RPMI8226 (cell line): ENCODE measurements at places on chromosomes 1 and 21.

GRCh38 chr1:4658643-4659628 lies 4.5 kb downstream of the AJAP1 start:
- no peak for DNase-seq

- DNase-seq, result no peak
These were observed 135.1 kb downstream of the TLR5 start for GRCh38 chr1:223007935-223008334.

- no peak for DNase-seq
These were observed 136.0 kb downstream of the GDAP2 start for GRCh38 chr1:117793413-117793812.

GRCh38 chr1:156089704-156090103 lies 7.4 kb upstream of the MEX3A start:
- peak; percentile 38 for DNase-seq

- DNase-seq, result no peak
These were observed 273.5 kb downstream of the COL11A1 start for GRCh38 chr1:102834688-102835320.

DNA sequence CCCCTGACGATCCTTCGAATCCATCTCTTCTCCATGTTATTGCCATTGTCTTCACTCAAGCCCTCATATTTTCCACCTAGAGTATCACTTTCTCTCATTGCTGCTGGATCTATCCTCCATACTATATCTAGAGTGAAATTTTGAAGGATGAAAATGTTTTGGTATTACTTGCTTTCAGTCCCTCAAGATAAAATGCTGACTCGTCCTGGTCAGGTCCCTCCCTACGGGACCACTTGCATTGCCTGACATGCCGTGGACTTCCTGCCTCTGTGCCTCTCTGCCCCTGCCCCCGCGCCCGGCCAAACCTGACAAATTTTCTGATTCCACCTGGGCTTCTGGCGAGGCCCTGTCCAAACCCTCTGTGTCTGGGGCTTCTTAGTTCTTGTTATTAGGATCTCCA lies 23.6 kb downstream of the SPATA46 start:
- DNase-seq, result no peak

DNA sequence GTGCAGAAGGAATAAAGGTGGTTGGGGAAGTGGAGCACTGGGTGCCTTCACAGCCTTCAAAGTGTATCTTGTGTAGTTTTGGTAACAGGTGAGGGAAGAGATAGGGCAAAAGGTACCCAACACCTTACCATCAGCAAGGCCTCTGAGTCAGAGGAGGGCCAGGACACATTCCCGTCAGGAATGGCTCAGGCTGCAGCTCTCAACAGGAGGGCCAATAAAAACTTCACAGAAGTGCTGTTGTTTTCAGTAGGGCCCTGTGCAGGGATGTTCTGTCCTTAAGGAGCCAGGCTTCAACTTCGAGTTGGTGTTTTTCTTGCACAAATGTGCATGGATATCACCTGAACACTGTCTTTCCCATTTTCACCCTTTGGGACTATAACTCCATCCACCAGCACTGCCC lies 333.4 kb downstream of the ASTN1 start:
- no peak for DNase-seq

DNA sequence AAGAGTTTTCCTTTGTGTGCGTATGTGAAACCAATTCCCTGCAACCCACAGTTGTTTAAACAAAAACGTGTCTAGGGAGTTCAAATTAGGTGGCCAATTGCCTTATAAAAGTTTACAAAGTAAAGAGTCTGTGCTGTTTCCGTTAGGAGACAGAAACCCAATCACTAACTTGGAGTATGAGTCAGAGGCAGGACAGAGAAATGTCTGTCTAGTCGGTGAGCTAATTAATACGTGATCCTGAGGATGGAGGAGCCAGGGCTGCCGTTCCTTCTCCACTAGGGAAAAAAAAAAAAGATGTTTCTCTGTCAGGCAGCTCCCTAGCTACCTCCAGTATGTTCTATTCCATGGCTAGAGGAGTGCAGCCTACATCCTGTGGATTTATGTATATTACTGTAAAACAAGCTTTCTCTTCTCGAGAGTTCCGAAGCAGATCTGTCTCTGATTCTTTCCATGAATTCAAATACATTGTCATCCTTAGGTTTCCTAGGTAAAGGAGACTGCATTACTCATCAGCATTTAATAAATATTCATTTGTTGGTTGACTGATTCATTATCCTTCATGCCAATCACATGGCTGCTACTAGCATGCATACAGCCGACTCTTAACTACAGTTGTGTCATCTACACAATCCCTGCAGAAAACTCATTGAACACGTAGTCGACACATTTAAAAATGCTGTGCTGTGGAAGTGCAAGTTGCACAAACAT lies 430.6 kb downstream of the KIF26B start:
- DNase-seq, result no peak

GRCh38 chr1:3060601-3061551 lies 8.1 kb upstream of the PRDM16 start:
- no peak for DNase-seq

GRCh38 chr1:96845464-96845863 lies 123.9 kb downstream of the PTBP2 start:
- DNase-seq, result peak; percentile 6

DNA sequence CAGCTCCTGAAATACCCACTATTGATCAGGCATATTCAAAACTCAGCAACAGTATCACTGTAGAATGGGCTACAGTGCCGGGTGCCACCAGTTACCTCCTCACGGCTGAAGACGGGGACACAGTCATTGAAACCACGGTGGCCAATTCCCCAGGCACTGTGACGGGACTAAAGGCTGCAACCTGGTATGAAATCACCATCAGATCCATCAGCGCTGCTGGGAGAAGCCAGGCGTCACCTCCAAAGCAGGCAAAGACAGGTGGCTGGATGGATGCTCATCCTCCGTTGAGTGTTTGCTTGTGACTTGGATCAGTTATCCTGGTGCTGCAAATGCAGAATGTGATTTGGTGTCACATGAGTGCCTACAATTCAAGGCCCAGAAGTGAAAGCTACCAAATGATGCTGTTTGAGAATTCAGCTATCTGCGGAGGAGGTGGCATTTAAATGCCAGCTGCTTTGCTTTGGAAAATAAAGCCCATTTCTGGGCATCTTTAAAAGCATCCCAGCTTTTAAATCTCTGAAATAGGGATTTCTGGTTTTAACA lies 5.1 kb downstream of the FNDC7 start:
- no peak for DNase-seq

DNA sequence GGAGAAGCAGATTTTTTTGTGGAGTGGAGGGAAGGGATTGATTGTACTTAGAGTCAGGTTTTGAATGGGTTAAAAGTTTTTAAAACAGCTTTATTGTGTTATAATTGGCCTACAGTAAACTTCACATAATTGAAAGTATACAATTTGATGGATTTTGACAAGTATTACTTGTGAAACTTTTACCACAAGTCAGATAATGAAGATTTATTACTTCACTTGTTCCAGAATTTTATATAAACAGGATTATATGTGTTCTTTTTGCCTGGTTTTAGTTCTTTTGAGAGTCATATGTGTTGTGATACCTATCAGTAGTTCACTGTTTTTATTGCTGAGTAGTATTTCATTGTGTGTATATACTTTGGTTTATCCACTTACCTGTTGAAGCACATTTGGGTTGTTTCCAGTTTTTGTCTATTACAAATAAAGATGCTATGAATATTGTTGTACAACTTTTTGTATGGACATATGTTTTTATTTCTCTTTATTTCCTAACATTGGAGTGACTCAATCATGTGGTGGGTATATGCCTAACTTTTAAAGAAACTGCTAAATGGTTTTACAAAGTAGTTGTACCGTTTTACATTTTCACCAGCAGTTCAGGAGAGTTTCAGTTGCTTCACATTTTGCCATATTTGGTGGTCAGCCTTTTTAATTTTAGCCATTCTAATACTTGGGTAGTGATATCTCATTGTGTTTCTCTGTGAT lies 71.0 kb downstream of the DYRK1A start:
- DNase-seq, result no peak

DNA sequence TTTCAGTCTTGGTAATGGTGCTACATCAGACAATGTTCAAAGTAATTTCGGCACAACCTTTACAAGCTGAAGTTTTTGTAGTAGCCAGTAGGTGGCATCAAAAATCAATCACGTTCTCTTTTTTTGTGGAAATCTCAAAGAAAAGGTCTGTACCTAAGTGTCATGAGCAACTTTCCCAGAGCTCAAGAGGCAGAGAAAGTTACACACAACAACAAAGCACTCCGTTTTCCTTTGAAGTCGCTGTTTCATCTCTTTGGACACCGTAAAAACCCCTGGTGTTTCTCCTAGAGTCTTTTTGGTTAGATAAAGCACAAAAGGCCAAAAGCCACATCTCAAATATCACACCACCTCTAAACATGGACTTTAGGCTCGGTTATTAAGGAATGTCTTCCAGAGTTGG lies 131.6 kb downstream of the LHX8 start:
- DNase-seq, result peak; percentile 28

DNA sequence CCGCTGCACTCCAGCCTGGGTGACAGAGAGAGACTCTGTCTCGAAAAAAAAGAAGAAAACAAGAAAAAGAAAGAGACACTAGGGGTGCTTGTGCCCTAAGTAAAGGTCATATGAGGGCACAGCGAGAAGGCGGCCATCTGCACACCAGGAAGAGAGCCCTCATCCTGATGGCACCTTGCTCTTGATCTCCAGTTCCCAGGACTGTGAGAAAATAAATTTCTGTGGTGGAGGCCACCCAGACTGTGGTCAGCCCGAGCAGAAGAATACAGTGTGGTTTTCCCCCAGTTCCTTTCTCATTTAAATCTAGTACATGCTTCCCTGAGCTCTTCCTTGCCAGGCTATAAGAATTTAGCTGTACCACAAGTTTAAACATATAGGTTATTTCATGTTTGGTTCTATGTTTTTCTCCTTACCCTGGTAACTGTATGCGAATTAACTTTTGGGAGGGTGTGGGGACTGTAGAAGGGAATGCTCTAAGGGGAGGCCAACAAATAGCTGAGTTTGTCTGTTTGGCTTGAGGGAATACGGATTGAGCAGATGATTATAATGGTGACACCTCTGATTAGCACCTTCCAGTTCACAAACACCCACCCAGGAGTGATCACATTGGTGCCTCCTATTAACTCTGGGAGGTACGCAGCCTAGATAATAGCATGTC lies 119.6 kb upstream of the ERRFI1 start:
- peak; percentile 54 for DNase-seq

DNA sequence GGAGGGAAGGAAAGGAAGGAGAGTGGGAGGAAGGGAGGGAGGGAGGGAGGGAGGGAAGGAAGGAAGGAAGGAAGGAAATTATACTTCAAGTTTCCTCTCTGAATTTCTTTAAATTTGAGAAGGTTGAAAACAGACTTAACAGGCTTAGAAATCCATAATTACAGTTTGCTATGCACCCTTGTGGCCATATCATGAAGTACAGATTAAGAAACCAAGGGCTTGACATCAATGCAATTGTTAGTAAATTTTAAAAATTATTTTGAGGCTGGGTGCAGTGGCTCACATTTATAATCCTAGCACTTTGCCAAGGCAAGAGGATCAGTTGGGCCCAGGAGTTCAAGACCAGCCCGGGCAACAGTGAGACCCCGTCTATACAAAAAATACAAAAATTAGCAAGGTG lies 14.4 kb downstream of the ANP32E start:
- DNase-seq, result peak; percentile 43

DNA sequence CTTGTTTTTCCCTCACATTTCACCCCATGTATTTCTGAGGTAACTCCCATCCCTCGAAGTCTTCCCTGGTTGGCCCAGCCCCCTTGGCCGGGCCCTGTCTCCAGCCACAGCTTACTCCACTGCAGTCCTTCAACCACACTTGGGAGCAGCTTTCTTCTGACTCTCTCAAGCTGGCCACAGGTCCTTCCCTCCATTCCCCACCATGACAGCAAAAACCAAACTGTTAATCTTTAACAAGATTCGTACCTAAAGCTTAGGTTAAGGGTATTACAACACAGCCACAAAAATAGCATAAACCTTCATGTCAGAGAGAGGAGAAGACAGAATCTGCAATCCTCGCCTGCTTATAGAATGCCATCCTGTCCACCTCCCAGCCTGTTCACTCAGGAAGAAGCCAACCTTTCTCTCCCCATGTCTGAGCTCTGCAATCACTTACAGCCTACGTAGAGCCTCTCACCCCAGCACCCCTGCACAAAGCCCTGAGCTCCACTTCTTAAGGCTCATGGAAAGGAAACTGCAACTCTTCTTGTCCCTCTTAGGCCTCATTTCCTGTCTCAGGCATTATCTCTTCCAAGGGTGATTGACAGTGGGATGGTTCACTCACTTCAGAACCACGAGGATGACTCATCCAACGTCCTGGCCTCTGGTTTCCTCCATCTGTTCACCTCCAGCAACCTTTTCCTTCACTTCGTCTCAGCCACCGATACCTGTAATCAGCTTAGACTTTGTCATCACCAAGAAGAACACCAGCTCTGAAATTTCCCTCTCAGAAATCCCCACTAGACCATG lies 72.8 kb downstream of the CD2 start:
- DNase-seq, result peak; percentile 2

GRCh38 chr1:1191734-1192133 lies 14.7 kb downstream of the TNFRSF18 start:
- no peak for DNase-seq

- no peak for DNase-seq
These were observed 31.7 kb downstream of the GPATCH2 start for GRCh38 chr1:217599154-217599553.

DNA sequence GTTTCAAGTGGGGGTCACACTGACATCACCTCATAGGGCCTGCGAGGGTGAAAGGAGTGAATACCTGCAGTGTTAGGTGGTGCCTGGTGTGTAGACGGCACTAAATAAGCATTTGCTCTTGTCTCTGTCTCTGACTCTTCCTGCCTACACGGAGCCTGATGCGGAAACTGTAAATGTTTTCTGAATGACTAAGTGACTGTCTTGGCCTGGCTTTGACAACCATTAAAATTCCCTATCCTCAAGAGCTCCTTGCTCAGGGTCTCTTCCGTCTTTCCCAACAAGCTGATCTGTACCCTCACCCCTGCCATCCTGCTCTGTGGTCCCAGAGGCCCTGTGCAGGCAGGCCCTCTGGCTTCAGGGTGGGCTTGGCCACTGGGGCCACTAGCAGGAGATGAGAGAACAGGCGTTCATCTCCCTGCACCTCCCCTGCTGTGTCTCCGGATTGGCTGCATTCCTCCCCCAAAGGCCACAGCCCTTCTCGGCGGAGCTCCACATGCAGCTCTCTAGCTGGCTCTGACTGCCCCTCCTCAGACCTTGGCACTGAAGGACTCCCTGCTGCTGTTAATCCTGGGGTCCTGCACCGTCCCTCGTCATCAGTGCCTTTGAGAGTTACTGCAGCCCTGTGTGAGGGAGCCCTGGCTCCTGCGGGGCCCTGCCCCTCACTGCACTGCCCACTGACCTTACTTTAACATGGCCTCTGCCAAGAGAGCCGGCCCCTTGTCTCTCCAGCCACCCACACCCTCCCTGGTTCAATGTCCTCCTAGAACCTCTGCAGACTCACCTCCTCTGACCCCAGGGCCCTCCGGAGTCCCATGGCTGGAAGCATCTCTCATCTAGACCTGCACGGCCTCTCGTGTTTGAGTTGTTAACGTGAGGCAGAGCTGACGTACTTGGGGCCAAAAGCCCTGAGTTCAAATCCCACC lies 211.1 kb downstream of the MATN1 start:
- no peak for DNase-seq

GRCh38 chr1:218948446-218948845 lies 225.2 kb upstream of the LYPLAL1 start:
- DNase-seq, result no peak

GRCh38 chr1:84442256-84442655 lies 36.8 kb upstream of the RPF1 start:
- DNase-seq, result peak; percentile 24

- no peak for DNase-seq
These were observed 37.6 kb downstream of the FCRL2 start for GRCh38 chr1:157739229-157739901.
